Motor neuron (in vitro differentiated cells): ENCODE measurements at places on chromosomes 4 and X. TPM values are rescaled to one million over a fixed set of nuclear protein-coding genes. Genes with fewer than 3 reads are reported as not detected.

Gene CITED1
- 0.56 and 2.6 TPM in 2 replicates for total RNA-seq

Gene CT55
- total RNA-seq = 0.09 and 0.13 TPM in 2 replicates

Gene BTC
- 0.19 TPM in 2 replicates for total RNA-seq

GRCh38 chr4:142316913-142317312 lies 529.2 kb downstream of the INPP4B start:
- no peak for ATAC-seq

- ATAC-seq = peak; percentile 95
Measured at GRCh38 chr4:101114936-101115372, 232.4 kb downstream of the PPP3CA start.
